ENCODE measurements at places on chromosomes 3 and 15. TPM values are rescaled to one million over a fixed set of nuclear protein-coding genes. Genes with fewer than 3 reads are reported as not detected.

The ACVR2B gene
- 1.7 TPM for total RNA-seq

The NAA80 gene
- total RNA-seq: 2.2 TPM

The CPNE9 gene
- total RNA-seq: not detected

The CACNA2D3 gene
- total RNA-seq: not detected

The STRIT1 gene
- total RNA-seq: not detected
